ENCODE measurements at places on chromosomes 5 and 9.

DNA sequence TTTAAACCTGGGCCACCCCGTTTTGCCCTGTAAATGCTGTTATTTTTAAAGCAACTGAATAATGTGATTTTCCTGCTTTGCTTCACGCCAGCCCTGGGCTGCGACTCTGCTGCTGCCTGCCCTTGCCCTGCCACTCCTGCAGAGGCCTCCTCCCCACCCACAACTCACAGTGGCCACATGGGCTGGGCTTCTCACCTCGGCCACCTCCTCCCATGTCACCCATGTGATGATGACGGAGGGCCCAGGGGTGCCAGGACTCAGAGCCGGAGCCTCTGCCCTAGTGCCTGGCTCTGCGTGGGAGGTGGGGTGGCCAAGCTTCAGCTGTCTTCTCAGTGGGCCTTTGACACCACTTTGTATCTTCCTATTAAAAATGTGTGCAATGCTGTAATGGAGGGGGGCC, 48.1 kb upstream of the NKD2 start:
- DNase-seq: no peak

DNA sequence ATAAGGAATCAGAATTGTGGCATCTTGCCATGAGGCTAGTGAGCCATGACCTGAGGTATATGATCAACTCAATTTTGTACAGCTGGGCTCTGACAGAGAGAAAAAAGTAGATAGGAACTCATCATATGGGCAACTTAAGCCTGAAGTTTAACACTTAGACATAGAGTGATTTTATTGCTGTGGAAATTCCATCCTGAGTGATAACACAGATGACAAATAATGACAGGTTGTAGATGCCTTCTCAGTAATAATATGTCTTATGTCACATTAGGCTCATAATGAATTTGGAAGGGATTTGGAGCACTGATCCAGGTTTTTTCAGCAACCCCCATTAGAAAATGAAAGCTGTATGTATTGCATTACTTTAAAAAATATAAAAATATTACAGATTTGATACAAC, 744.6 kb downstream of the CDH12 start:
- no peak for DNase-seq

- no peak for DNase-seq
Observed at GRCh38 chr5:138927979-138928378, 52.8 kb upstream of the LRRTM2 start.

GRCh38 chr5:60339691-60340201, 360.2 kb downstream of the DEPDC1B start:
- DNase-seq: no peak

- DNase-seq: no peak
Observed at GRCh38 chr5:168424594-168425323, 61.5 kb upstream of the RARS1 start.

DNA sequence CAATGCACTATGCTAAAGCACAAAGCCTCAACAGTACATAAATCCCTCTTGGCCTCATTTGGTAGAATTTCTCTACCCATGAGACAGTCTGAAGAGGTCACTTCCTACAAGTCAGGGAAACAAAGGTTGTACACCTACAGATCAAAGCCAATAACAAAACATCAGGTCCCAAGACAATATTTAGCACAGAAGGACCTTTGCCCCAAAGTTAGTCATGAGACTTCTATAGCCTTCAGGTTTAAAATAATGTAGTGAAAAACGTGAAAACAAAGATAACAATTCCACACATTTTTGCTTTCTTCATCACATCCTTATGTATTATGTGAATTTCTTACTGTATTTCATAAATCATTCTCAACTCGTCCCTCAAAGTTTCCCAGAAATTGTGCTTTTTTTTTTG, 15.8 kb downstream of the AFF4 start:
- DNase-seq: no peak

DNA sequence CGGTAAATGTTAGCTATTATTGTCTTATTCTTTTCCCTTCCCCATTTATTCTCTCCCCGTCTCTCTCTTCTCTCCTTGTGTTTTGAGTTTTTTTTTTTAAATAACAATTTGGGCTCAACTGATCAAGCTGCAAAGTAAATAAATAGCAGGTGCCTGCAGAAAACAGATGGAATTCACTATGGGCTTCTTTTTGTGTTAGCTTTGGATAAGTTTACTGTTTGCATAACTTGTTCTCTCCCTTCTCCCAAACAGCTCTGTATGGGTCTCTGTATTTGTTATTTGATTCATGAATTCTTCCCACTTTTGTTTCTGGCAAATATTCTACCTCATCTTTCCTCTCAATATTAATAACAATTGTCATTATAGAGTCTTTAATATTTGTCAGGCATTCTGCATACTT, 111.8 kb upstream of the ASTN2 start:
- no peak for DNase-seq

GRCh38 chr5:174311531-174312269, 266.2 kb downstream of the NSG2 start:
- DNase-seq: peak; percentile 74

Data from K562 (cell line).